ENCODE measurements at places on chromosomes 6 and 20.

- no peak for DNase-seq
These were observed 28.8 kb upstream of the PLAGL1 start for GRCh38 chr6:144036835-144037195.

GRCh38 chr6:5401845-5402738 is 140.8 kb downstream of the FARS2 start:
- no peak for DNase-seq

- no peak for DNase-seq
These were observed 54.0 kb upstream of the PTPRK start for GRCh38 chr6:128574402-128574801.

GRCh38 chr6:25942561-25943147 is 12.2 kb upstream of the SLC17A2 start:
- DNase-seq: no peak

DNA sequence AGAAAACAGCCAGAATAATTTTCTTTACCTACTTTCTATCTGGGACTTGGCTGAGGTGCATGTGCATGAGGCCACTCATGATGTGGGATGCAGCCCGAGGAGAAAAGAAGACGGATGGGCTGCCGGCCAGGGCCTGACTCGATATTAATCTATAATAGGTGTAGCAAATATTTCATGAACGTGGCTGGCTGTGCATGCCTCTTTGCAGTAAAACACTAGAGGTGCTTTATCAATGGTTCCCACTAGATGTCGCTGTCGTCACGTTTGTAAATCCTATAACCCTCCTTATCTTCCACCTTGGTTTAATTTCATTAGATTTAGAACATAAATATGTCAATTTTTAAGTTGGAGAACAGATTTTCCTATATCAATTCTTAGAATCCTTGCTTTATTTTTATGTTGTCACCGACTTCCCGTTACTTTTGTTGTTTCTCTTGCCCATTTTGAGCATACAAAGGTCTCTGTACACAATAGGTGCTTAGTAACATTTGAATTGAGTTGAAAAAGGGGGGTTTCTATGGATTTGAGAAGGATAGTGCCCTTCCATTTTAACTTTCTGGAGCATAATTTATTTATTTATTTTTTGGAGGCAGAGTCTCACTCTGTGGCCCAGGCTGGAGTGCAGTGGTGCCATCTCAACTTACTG is 19.6 kb upstream of the FERMT1 start:
- DNase-seq: no peak

DNA sequence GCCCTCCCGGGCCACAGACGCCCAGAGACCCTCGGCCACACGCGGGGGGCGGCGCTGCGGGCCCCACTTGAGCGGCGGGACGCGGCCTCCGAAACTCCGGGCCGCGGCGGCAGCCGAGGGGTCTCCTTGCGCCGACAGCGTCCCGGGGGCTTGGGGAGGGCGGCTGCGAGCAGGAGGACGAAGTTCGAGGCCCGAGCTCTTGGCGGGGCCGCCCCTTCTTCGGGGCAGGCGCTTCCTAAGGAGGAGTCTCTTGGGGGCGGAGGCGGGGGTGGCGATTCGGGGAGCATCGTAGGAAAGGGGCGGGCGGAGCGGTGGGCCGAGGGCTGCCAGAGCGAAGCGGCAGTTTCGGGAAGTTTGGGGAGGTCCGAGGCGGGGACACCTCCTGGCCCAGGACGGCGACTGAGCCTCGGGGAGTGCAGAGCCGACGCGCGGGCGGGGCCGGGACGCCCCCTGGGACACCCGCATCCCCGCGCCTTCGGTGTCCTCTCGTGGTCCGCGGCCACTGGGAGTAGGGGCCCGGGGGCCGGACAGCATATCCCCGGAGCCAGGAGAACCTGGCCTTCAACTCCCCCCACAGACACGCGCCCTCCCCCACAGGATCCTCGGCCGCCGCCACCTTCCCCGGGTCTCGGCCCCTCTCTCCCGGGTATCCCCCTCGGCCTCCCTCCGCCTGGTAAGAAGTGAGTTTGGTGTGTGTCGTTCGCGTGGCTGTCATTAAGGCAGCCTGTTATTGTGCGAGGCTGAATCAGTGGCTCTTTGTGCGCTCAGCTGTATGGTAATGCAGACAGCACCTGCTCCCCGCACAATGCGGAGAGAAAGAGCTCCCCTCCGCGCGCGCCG is 613 bp upstream of the DLL1 start:
- DNase-seq: no peak

- no peak for DNase-seq
These were observed 272.1 kb downstream of the ZFAND3 start for GRCh38 chr6:38091613-38092012.

DNA sequence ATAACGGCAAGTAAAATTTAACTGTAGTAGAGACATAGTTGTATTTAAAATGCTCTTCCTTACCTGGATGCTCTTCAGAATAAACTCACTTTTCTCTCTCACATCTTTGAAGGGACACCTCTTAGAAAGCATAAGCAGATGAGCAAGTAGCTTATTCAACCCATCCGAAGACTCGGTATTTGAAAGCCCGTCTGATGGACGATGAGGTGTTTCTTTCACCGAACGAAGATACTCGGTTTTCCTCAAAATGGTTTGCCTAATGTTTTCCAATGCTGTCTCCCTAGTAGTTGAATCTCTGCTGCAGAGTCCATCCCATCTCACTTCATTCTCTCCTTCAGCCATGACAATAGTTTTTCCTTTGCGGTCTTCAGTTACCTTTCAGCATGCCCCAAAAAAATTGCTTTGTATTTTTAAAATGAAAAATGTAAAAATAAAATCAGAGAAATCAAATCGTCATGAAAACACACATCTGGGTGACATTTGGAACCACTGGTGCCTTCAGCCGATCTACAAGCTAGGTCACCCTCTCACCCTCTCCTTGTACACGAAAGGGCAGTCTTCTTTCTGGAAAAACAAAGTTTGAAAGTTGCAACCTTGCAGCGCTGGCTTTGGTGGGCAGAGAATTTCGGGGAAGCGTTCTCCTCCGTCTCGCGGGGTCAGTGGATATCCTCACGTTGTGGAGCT is 772 bp downstream of the SESN1 start:
- DNase-seq: no peak
